Omental fat pad (tissue), 4 donors: ENCODE measurements at places on chromosomes 6 and 20. TPM values are rescaled to one million over a fixed set of nuclear protein-coding genes. Genes with fewer than 3 reads are reported as not detected.

The MAK gene
- total RNA-seq, result 0.25 TPM

DNA sequence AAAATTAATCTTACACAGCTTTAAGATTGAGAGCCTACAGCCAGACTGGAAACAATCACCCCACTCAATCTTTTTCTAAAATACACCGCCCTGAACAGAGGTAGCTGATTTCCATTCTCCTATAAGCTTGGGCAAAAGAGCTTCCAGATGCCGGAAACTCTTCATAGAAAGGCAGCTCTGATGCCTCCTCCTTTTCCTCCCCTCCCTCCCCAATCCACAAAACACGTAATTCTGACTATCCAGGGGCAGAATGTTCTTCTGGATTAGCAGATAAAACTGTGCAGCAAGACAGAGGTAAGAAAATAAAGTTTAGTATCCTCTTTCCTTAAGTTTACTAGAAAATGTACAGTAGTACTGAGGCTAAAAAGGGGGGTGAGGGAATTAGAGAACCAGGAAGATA, 15.8 kb downstream of the ADNP start:
- no peak for DNase-seq

DNA sequence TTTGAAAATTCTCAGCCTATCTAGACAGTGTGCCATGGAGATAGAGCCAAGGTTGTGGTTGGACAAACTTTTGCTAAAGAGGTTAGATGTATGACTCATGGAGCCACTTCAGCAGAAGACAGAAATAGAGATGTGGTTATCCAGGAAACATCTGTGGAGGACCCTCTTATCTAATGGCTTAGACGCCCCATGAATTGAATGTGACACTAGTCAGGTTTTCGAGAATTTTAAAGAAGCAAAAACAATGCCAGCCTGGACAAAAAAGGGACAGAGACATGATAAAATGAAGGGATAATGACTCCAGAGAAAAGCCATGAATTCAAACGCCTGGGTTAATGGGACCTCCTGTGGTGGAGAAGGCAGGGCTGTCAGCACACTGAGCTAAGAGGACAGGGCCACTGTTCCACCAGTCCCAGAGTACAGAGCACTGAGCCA, 280.5 kb downstream of the CLVS2 start:
- DNase-seq, result no peak

The NRSN2 gene
- 14.2 TPM for total RNA-seq

The DPPA5 gene
- not detected for total RNA-seq

DNA sequence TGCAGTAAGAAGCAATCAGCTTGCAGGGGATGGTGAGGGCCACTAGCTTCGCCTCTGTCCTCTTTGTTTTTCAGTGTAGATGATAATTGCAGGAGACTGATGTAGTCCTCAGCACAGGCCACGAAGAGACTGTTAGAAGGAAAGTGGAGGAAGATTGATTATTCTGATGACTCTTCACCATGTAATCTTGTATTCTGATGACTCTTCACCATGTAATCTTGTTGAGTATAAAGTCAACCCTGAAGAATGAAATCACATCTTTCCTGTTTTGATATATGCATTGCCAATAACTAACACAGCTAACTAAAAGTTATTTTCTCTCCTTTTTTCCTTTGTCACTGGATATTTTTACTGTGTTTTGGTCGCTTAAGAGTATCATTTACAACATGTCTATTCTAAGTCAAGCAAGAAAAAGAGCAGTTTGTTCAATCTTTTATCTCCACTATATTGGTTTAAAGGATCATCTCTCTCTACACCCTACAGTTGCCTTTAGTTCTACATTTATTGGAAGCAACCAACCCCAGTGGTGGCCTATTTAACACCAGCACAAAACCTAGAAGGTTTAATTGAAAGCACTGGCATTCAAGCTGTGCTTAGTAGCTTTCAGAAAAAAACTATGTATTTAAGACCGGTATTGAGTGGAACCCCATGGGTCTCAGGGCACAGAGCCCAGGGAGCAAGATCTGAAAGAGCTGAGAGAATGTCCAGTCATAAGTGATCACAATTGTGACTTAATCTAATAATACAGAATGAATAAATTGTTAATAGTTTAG, 107.2 kb upstream of the BTBD3 start:
- no peak for DNase-seq

GRCh38 chr6:1416820-1417219, 27.4 kb downstream of the FOXF2 start:
- DNase-seq, result no peak

GRCh38 chr20:37528446-37529213, 954 bp upstream of the BLCAP start:
- no peak for DNase-seq

The OPRM1 gene
- not detected for total RNA-seq

The ITPA gene
- 32.0 TPM for total RNA-seq

GRCh38 chr20:13681248-13682125, 42.8 kb upstream of the TASP1 start:
- DNase-seq, result no peak

The MLN gene
- not detected for total RNA-seq

GRCh38 chr6:136751522-136751956, 40.7 kb downstream of the MAP3K5 start:
- DNase-seq, result no peak

DNA sequence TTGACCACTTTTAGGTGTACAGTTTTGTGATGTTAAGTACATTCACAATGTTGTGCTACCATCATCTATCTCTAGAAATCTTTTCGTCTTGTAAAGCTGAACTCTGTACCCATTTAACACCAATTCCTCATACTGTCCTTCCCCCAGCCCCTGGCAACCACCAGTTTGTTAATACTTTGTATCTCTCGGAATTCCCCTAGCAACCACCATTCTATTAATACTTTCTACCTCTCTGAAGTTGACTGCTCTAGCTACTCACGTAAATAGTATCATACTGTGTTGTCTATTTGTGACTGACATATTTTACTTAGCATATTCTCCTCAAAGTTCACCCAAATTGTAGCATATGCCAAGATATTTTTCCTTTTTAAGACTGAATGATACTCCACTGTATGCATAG, 82.3 kb upstream of the CLDN20 start:
- no peak for DNase-seq

GRCh38 chr20:24381886-24382285, 87.5 kb upstream of the SYNDIG1 start:
- DNase-seq, result no peak

The HDGFL1 gene
- not detected for total RNA-seq

DNA sequence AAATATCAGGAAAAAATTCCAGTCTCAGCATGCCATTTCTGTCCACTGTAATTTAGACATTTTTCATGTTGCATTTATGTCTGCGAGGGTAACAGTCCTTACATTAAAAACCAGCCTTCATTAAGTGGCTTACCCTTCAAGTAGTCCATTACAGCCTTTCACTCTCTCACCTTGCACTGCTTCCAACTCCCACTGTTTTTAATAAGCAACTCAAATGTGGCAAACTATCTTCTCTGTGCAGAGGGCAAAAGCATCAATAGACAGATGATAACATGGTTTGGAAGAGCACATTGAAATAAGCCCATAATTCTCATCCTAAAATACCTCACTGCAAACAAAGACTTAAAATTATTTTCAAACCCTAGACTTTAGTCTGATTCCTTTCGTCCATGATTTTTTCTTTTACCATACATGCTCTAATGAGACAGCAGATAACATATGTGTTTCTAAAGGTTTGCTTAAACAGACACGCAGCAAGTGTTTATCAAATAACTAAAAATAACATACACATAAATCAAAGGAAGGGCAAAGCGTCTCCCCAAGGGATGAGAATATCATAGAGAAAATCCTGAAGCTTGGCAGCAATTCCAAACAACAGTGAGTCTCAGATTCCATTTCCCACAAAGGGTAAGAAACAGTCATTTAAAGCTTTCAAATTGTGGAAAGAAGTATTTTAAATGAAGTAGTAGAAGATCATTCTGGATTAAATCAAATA, 130.4 kb downstream of the PTPRK start:
- DNase-seq, result no peak

The KCNK5 gene
- total RNA-seq, result 3.5 TPM

The OR2B6 gene
- total RNA-seq, result not detected

GRCh38 chr20:44896583-44896982, 11.1 kb downstream of the YWHAB start:
- no peak for DNase-seq

- no peak for DNase-seq
Observed at GRCh38 chr6:143746202-143747119, 68.7 kb downstream of the PHACTR2 start.

DNA sequence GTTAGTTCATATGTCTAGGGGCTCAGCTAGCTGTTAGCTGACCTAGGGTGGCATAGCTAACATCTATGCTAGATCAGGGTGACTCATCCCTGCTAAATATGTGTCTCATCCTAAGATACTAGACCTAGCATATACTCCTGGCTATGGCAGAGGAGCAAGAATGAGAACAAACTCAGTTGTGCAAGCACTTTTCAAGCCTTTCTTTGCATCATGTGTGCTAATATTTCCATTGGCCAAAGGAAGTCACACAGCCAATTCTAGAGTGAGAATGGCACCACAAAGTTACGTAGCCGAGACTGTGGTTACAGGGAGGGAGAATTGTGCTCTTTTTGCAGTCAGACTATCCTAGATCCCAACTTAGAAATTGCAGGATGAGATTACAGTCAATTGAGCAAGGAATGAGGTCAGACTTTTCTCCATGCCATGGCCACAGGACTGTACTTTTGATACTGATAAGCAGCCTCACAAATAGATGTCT, 78.7 kb downstream of the PLCB4 start:
- DNase-seq, result no peak

DNA sequence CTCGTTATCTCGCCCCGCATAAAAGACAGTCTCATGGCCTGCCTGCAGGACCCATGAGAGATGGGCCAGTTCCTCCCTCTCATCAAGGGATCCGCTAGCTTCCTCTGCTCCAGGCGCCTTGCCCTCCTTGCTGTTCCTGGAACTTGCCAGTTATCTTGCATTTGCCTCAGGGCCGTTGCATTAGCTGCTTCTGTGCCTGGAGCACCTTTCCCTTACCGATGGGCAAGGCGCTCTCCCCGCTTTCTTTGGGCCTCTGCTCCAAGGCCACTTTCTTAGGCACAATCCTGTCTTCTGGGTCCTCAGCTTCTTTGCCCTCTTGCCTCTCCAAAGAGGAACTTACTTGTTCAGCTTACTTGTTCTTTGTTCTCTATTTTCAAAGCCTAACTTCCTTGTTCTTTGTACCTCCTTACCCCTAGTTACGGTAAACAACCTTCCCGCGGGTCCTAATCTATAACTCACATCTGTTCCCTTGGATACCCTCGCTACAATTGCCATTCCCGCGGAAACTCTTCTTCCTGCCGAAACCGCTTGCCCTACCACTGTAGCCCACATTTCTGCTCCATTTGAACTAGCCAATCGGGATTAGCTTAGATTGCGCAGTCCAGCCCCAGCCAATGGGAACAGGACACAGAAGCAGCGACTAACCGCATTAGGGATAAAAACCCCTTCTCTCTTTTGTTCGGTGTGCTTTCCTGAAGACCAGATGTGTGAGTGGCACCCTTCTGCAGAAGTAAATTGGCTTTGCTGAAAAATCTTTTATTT, 887 bp upstream of the NSFL1C start:
- DNase-seq, result no peak

The CNBD2 gene
- 4.3 TPM for total RNA-seq

GRCh38 chr20:64241061-64241460, 14.5 kb upstream of the PCMTD2 start:
- peak; percentile 5 for DNase-seq

DNA sequence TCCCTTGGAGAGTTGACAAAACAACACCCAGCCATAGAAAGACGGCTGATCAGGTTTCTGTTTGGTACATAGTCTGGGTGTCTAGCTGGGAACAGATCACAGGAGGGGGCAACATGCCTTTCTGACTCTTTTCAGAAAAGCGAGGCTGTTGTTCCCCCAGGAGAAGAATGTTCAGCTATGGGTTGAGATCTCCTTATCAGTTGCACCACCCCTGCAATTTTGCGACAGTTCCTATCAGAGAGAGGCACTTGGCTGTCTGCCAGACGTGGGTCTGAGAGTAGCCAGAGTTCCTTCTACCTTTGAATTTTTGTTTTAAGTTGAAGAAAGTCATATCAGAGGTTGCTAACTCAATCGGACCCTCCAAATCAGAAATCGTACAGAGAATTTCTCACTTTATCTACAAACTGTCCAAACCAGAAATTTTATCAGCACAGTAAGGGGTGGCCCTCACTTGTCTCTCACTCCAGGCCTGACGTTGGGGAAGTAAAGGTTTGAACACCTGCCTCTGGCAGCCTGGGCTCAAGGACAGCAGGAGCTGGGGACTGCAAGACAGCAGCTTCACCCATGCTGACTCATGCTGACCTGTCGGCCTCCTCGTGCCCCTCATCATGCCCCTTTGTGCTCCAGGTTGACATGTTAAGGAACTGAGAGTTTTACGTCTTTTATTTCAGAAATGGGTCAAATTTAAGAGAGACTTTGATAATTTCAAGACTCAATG, 42.3 kb downstream of the TMC2 start:
- DNase-seq, result no peak

DNA sequence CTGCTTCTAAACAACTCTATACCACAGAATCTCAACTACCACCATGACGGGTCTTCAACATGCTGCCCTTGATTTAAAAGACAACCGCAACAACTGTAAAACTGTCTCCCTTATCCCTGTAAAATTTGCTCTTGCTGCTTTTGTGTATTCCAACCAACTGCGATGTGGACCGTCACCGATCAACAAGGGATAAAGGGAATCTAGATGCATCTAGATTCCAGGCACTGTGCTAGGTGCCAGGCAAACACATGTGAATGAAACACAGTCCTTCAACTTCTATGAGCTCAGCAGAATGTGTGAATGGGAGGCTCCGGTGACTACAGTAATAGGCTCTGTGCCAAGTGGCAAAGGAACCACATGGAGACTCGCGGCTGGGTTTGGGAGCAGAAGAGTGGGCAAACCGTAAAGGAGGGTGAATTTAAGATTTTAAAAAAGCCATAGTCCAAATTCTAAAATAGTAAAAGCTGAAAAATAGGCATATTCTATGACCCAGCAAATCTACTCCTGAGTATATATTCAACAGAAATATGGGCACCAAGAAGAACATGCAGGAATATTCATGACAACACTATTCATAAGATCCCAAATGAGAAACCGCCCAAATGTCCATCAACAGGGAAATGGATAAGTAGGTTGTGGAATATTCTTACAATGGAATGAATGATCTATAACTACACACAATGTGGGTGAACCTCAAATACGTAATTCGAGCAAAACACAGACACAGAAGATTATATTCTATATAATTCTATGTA, 3.7 kb upstream of the PRND start:
- no peak for DNase-seq

The ISM1 gene
- 4.5 TPM for total RNA-seq
